ENCODE measurements at places on chromosomes 4 and X.

DNA sequence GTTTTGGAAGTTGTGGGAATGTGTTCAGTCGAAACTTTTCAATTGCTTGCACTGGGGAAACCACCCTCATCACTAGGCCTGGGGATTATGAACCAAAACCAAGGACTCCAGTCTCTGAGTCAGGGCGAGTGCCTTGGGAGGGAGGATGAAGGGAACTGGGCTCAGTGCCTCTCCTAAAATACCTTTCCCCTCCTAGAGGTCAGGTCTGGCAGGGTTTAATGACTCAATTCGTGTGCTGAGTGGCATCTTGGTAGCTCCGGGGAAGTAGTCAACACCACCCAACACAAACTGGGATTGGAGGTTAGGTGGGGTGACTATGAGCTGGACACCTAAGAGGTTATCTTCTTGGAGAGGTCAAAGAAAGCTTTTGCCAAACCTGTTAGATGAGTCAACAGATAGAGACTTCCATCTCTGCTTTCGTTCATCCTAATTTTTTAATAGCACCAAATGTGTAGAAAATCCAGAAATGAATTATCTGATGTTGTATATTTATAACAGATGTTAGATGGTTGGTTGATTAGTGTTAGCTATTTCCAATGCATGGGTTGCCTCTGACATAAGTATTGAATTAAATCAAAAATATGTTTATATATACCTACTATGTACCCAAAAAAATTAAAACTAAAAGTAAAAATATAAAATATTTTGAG is 202.8 kb downstream of the SHROOM3 start:
- DNase-seq = no peak

DNA sequence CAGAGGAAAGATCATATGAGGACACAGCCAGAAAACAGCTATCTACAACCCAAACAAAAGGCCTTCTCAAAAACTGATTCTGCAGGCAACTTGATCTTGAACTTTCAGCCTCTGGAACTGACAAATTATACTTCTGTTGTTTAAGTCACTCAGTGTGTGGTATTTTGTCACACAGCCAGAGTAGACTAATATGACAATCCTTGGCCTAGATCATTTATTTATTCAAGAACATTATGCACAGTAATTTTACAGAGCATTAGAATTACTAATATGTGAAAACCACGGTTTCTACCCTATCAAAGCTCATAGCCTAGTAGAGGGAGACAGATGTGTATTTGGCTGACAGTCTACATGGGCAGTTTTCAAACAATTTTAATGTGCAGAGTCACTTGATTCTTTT is 167.8 kb upstream of the PCDH18 start:
- no peak for DNase-seq

DNA sequence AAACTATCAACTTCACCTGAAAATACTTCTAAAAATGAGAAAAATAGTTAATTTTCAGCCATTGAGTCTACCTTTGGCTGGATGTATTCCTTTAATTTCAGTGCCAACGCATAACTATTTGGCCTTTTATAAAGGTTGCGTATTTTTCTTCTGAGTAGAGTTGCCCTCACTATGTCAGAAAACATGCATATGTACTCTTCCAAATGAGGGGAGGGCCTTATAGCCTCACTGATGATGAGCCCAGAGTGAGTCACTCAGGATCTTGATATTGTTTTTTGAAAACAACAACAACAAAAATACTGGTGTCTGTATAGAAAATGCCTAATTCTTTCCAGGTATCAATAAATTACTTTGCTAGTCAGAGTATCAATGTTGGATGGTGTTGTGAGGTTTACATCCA is 349.3 kb downstream of the FBXO8 start:
- DNase-seq = no peak

DNA sequence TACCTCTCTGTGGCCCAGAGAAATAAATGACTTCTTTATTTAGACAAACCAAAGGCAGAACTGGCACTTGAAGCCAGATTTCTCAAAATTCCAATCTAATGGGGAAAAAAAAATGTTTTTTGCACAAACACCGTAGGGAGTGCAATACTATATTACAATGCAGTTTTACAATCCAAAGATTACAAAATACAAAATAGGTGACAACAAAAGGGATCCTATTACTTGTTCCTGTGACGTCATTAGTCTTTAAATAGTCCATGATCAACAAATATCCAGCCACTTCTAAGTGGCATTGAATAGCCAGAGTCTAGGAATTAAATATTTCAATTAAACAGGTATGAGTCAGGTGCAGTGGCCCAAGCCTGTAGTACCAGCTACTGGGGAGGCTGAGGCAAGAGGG is 3.0 kb upstream of the APBB2 start:
- no peak for DNase-seq

GRCh38 chr4:15882675-15883086 is 55.9 kb downstream of the FGFBP1 start:
- peak; percentile 57 for DNase-seq

- no peak for DNase-seq
Observed at GRCh38 chr4:155510771-155511170, 134.0 kb upstream of the MAP9 start.

DNA sequence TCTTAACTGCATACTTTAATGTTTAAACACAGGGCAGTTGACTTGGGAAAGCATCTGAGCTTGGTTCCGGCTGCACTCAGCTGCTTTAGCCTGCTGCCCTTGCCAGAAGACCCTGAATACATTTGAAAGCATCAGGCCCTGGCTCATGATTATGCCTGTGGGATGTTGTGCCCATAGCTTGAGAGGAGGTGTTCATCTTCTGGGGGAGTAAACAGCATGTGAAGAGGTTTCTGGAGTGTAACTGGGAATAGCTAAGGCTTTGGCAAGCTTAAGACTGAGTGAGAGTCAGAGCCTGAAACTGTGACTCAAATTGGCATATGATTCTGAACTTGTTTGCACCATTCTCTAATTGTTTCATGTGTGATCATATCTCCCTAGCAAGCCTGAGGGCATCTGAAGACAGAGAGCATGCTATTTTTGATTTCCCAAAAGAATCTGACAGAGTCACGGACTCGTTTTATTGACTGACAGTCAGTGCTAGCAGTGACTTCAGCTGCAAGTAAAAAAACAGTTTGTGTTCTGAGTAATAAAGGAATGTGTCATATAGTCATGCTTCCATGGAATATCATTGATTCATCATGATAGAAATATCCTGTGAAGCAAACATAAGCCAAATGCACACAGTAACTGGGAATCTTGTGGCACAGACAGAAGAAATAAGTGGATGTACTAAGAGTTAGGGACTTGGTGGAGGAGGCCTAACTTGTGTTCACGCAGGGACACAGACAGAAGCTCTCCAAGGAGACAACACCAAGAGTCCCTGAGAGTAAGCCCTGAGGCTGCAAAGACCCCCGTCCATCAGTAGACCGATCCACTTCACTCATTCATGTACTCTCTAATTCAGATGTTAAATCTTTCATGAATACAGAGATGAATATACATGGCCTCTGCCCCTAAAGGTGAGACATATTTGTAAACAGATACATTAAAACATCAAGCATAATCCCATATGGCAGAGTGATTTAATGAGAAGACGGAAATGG is 100.7 kb downstream of the SYNPO2 start:
- DNase-seq = peak; percentile 63

DNA sequence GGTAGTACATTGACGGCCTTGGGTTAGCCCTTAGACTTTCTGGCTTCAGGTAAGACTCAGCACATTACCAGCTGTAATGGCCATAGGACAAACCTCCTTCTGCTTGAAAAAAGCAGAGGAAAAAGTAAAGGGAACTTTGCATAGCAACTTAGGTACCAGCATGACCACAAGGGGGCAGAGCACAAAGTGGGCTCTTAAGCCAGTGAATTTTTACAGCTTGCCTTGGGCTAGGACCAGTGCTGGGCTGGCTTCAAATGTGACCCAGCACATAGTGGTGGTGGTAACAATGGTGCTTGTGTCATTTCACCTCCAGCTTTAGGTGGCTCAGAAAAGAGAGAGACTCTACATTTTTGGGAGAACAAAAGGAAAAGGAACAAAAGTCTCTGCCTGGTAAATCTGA is 66.1 kb downstream of the KLHL4 start:
- no peak for DNase-seq

DNA sequence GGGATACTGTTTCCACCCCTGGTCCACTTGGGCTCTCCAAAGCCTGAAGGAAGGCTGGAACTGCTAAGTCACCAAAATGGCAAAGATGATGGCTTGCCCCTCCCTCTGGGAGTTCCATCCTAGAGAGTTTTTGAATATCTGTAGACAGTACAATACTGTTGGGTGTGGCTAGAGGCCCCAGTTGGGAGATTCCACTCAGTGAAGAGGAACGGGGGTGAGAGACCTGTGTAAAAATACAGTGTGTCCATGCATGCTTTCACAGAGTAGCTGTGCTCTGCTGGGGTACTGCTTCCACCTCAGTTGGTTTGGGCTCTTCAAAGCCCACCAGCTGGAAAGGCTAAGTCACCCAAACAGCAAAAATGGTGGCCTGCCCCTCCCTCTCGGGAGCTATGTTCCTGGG is 109.8 kb upstream of the APOOL start:
- no peak for DNase-seq

- DNase-seq = peak; percentile 39
Observed at GRCh38 chr4:122577808-122578781, 42.8 kb downstream of the IL21 start.

DNA sequence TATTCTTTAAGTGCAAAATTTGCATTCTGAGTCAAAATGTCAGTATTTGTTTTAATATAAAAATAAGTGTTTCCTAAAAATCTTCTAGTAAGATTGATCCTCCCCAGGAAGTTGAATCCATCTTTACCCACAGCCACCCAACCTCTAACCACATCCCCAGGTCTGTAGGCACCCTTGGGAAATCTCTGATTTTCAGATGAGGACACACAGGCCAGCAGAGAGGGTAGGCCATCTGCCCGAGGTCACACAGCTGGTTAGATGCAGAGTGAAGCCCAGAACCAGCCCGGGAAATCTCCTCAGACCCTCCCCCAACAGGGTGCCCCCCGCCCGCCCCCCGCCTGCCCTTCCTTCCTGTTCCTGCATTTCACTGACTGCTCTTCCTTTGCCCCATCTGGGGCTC is 277.5 kb downstream of the FBXW7 start:
- DNase-seq = no peak

DNA sequence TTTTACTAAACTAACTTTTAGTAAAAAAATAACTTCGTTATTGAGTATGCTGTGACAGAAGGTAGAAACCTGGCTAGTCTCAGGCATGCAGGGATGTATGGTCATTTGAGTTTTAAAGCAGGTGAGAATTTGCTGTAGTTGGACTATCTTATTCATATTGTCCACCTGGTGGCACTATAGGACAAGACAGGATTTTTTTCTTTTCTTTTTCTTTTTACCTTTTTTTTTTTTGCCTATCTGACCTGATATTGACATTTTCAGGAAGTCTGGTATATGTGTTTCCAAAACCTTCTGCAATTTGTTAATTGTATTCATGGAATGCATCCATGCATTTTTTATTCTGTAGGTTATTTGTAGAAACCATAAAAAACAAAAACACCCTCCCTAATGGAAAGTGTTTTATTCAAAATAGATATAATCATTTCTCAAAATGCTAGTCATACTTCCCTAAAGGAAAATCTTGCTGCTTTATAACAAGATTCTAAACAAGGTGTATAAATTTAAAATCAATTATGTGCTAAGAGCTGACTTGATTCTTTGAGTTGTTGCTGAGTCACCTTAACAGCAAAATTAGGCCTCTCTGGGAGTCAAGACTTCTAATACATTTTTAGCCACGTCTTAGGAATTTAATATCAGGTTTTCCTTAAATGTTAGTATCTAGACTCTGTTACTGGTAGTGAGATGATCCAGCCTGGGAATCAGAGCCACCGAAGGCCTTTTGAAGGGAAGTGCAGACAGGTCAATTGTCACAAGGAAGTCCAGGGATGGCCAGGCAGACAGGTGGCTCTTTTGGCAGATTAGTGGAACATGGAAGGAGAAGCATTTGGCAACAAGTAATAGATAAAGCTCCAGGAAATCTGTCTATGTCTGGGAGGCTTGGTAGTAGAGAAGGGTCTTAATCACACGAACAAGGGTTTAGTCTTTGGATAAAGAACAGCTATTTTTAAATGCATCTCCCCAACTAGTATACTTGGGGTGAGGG is 201.3 kb upstream of the GNPDA2 start:
- DNase-seq = no peak

All from AG08396 (cell line).